SK-N-SH treated with all-trans-retinoic acid at 6 μM for 48 hours (cell line): ENCODE measurements at places on chromosomes 5 and 9.

- ATAC-seq, result peak; percentile 67
Observed at GRCh38 chr9:124623966-124624734, 117.0 kb upstream of the NR5A1 start.

DNA sequence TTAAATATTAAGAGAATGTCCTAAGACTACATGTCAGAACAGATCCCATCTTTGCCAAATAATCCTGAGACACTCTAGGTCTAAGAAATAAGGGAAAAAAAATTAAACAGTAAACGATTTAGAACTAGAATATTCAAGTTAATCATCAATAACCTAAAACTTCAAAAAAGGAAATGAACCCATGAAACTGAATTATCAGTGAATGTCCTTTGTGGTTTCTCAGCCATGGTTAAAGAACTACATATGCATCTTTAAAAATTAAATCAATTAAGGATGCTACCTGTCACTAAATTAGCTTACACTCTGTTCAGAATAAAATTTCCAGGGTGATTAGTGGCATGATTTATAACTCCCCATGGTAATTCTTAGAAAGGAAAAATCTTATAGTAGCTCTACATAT lies 850.0 kb upstream of the C9orf72 start:
- ATAC-seq, result no peak

DNA sequence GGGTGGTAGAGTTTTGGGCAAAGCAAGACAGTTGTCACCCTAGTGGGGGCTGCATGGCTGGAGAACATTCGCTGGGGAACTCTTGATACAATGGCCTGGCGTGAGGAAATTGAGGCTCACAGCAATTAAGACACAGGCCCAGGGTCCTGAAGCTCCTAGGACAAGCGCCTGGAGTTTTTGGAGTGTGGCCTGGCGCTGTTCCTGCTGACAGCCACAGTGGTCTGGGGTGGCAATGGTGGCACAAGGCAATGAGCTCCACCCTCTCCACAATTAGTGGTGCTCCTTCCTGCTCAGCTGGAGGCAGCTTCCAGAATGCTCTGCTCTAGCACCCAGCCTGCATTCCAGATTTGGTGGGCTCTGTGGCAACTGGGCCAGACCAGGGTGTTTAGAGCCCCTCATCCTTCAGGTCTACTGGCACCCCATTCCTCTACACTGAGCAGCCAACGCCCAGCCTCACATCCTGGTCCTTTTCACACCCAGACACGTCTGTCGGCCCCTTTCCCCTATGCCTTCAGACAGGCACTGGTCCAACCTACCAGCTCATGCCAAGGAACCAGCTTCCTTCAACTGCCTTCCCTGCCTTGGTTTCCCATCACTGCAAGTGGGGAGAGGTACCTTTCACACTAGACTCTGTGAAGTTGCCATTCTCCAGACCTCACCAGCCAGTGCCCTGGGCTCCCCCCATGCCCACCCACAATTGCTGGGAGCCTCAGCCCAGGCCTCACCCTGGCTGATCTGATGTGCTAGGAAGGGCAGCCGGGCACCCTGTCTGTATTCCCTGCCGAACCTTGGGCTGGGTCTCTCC lies 138.1 kb upstream of the COL5A1 start:
- no peak; the same call in 2 of the 3 replicates for ATAC-seq

GRCh38 chr5:66609615-66610014 lies 13.4 kb downstream of the MAST4 start:
- ATAC-seq, result no peak

DNA sequence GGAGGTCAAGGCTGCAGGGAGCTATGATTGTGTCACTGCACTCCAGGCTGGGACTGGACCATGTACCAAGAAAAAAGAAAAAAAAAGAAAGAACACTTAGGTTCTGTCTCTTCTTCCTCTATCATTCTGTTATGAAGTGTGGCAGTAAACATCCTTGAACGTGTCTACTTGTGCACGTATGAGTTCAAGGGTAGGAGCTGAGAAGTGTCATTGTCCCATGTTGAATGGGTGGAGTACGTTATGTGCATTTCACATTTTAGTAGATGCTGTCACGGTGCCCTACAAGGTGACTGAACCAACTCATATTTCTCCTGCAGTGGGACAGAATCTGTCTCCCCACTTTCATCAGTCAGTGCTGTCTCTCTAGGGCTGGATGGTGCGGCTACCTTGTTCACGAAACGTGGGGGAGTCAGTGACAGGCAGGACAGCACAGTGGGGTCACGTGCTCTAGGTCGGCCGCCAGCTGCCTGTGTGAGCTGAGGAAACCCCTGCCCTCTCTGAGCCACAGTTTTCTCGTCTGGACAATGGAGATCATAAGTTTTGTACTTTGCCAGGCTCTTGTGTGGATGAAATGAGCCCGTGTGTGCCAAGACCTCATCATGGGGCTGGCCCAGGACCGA lies 47.2 kb downstream of the GTF3C4 start:
- no peak for ATAC-seq

- ATAC-seq, result no peak
Observed at GRCh38 chr5:97543166-97543565, 360.1 kb upstream of the RIOK2 start.

DNA sequence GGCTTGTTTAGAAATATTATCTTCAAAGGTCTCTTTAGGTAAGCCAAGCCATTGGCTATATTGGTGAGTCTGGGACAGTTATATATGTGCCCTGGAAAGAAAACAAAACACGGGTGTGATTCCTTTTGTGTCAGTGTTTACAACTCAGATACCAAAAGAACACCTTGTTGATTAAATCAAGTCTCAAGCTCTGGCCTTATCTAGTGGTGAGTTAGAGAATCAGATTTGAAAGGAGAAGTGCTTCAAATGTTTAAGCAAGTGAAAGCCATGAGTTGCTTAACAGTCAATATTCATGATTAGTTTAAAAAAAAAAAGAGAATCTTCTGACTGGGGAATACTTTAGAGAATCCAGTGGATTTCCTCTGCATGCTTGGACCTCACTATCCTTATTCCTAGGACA lies 68.3 kb downstream of the IQGAP2 start:
- ATAC-seq, result no peak

GRCh38 chr5:156394642-156395305 lies 67.8 kb downstream of the SGCD start:
- ATAC-seq, result peak; percentile 61; the same call in 2 of the 3 replicates

DNA sequence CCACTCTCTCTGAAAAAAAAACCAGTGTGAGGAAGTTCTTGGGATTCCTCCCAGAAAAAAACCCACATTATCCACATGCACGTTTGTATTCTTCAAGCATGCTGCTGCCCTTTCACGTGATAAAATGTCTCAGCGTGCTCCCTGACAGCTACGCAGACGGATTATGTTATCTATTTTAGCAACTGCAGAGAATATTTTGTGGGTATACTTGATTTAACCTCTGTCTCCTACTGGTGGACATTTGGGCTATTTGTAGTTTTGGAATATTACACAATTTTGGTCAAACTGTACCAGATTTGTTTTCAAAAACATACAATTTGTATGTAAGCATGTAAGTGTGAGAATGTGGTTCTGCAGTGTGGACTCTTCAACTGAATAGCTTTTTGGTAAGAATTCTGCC lies 10.7 kb downstream of the PRRC2B start:
- ATAC-seq, result no peak

DNA sequence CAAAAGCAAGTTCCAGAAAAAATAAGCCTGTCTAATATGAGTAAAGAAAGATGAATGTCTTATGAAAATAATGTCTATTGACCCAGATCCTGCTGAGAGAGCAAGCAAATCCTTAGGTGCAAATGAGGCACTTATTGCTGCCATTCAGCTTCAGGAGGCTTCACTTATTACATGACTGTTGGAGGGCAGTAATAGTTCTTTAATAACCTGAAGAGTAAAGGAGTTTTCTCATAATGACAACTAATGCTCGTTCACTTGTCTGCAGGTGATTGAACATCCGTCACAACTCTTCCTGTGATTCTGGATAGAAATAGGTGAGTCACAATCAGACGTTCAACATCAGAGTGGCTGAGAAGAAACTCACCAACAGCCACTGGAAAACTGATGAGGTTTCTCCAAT lies 58.3 kb downstream of the SPOCK1 start:
- ATAC-seq, result no peak

- ATAC-seq, result no peak
Observed at GRCh38 chr5:1731091-1731639, 68.5 kb downstream of the MRPL36 start.

GRCh38 chr5:180175015-180175431 lies 34.0 kb downstream of the RASGEF1C start:
- no peak for ATAC-seq

DNA sequence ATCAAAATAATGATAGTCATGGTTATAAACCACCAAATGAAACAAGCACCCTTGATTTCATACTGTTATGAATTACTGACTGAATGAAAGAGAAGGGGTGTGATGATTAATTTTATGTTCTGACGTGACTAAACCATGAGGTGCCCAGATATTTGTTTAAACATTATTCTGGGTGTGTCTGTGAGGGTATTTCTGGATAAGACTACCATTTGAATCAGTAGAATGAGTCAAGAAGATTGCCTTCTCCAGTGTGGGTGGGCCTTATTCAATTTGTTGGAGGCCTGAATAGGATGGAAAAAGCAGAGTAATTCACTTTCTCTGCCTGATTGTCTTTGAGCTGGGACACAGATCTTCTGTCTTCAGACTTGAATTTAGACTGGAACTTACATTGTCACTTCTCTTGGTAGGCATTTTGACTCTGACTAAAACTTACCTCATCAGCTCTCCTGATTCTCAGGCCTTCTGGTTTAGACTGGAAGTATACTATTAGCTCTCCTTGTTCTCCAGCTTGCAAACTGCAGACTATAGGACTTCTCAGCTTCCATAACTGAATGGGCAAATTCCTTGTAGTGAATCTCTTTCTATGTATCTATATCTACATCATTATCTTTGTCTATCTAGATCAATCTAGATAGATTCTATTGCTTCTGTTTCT lies 321.9 kb upstream of the TARS1 start:
- ATAC-seq, result no peak

- ATAC-seq, result peak; percentile 94
Observed at GRCh38 chr5:56012281-56012963, 17.7 kb upstream of the IL6ST start.

DNA sequence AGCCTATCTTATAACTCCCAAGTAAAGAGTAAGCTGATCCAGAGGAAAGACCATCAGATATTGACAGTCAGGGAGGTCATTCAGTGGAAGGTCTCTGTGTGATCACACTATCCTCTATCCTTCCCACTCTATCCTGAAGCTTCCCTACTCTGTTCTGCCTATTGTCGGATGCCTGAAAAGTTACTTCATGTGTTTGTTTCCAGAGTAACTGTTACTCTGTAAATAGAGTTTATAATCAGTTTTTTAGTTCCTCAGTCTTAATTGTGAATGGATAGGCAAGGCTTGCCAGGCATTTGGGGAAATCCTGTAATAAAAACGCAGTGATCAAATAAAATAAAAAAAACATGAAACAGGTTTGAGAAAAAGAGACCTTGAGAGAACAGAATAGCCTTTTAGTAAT lies 79.8 kb downstream of the XRCC4 start:
- ATAC-seq, result no peak

DNA sequence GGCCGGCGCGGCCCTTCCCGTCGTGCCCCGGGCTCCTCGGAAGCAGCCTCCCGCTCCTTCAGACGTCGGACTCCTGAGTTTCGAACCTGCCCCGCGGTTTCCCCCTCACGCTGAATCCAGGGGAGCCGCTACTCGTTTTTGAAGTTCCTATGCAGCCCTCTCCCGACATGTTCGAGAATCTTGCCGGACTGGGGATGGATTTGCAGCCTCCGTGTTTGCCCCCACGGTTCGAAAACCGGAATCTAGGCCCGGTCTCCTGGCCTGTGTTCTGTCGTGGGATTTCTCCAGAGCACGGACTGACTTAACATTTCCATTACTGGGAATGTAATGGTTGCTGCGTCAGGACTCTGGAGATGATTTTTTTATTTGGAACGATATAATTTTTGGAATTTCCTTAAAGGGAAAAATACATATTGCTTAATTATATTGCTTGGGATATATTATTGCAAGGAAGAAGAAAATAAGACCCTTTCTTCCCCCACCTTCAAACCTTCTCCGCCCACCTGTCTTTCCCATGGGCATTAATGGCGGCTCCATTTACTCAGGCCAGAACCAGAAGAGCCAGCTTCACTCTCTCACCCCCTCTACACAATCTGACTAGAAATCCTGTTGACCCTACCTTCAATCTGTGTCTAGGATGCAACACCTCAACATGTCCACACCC lies 8.5 kb upstream of the MGAT1 start:
- ATAC-seq, result peak; percentile 56

- no peak for ATAC-seq
Observed at GRCh38 chr9:96333958-96334357, 32.0 kb upstream of the HSD17B3 start.

- ATAC-seq, result no peak
Observed at GRCh38 chr9:35303567-35303966, 141.8 kb downstream of the UNC13B start.

DNA sequence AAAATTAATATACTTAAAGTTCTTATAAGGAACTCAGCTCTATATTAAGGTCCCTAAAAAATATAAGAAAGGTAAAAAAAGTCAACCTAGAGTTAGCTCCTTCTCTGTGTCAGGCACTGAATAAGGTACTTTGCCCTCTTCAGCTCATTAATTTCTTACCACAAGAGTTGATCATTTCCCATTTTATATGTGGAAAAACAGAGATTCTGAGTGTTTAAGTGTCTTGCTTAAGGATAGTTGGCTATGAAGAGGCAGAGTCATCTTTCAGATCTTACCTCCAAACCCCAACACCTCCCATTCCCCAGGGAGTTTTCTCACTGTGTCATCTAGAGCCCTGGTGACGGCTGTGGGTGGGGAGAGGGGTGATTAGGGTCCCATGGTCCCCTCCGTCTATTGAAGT lies 40.6 kb downstream of the INSYN2B start:
- no peak for ATAC-seq

DNA sequence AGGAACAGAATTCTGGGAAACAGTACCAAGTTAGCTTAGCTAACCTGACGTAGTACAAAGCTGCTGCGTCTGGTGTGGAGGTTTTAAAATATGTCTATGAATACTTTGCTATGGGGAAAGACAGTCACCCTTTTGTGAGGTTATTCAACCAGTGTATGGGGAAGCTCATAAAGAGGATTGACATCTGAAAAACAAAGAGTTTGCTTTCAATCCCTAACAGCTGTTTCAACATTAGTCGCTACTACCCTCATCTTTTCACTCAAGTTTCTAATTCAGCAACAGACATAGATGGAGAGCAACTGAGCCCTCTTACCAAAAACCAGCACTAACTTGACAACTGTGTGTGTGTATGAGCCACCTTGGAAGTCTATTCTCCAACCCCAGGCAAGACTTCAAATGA lies 7.8 kb upstream of the MSANTD3 start:
- ATAC-seq, result no peak

GRCh38 chr9:133387680-133388079 lies 11.5 kb downstream of the STKLD1 start:
- no peak for ATAC-seq

DNA sequence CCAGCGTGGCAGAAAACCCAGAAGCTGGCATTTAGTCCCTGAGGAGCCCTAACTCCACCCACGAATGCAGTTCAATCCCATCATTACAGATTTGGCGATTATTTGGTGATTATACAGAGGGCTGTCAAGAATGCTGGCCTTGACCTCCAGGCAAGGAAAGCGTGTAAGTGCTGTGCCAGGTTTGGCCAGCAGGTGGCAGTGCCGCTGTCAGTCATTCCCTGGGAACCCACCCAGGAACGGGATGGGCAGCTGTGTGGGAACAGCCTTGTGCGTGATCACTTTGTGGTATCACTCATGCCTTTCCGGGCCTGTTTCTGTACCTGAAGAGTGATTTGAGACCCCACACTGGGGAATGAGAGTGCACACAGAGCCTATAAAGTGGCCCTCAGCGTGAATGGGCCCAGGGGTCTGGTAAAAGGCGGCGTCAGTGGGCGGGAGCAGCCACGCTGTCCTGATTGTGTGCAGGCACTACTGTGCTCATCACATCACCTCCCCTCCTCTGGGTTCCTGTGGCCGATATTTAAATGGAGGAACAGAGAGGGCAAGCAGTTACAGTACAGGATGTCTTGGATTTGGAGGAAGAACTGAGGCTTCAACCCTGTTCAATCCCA lies 215.6 kb downstream of the ROR2 start:
- peak; percentile 90 for ATAC-seq
